ENCODE measurements at places on chromosomes 7 and 10.

DNA sequence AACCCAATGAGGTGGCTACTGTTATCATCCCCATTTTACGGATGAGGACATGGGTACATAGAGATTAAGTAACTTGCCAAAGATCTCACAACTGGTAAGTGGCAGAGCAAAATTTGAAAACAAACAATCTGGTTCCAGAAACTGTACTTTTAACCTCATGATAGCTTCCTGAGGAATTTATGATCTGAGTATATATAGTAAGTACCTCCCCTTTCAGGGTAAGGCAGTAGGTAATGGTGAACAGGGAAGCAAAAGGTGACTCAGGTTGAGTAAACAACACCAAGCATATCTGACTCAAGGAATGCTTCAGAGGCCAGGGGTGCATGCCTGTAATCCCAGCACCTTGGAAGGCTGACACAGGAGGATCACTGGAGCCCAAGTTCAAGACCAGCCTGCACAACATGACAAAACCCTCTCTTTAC is 21.1 kb downstream of the KLLN start:
- no peak for DNase-seq

- DNase-seq: no peak
These were observed 2.9 kb downstream of the CUEDC2 start for GRCh38 chr10:102429468-102429867.

- DNase-seq: no peak
These were observed 31.1 kb upstream of the HIBADH start for GRCh38 chr7:27693794-27694193.

DNA sequence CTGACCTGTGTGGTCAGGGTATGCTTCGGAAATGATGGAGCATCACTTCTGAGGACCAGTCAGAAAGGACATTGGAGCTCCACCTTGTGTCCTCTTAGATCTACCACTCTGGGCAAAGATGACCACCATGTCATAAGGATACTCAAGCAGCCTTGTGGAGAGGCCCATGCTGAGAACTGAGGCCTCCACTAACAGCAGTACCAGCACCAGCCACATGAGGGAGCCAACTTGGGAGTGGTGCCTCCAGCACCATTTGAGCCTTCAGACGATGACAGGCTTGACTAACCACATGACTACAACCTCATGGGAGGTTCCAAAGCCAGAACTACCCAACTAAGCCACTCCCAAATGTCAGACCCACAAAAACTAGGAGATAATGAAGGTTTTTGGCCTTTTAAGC is 116.0 kb downstream of the NPTX2 start:
- no peak for DNase-seq

GRCh38 chr10:80497187-80498077 is 40.3 kb upstream of the SH2D4B start:
- DNase-seq: no peak

- peak; percentile 7 for DNase-seq
These were observed 240.0 kb downstream of the ARHGAP21 start for GRCh38 chr10:24483701-24484100.

DNA sequence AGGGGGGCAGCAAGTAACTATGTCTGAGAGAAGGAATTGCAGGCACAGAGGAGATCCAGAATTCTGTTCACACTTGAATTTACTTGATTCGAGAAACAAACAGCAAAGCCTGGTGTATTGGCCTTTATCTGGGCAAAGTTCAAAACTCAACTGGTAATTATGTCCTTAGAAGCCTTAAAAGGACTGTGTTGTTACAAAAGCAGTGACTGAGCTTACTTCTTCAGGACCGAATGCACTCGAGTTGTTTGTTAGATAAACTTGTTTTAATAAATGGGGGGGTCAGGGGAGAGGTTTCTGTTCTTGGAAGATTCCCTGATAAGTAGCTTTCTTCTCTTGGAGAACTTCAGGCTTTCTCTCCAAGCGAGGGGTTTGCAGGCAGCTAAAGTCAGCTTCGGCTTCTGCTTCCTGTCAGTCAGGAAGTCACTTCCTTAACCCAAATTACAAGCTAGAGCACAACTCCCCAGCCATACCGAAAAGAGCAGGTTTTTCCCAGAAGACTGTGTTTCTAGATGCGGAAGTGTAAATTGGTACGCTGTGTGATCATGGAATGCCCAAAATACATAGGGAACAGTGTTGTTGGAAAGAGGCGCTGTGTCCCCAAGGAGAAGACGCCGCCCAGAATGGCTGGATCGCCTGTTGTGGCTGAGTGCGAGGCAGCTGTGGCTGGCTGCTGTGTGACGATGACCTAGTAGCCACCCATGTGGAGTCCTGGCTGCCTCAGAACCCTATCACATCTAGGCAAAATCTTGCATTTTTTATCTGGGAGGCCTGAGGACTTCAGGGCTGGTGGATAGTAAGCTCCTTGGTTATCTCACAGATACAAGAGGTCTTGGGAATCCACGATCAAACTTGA is 110.4 kb downstream of the TCF7L2 start:
- DNase-seq: no peak

DNA sequence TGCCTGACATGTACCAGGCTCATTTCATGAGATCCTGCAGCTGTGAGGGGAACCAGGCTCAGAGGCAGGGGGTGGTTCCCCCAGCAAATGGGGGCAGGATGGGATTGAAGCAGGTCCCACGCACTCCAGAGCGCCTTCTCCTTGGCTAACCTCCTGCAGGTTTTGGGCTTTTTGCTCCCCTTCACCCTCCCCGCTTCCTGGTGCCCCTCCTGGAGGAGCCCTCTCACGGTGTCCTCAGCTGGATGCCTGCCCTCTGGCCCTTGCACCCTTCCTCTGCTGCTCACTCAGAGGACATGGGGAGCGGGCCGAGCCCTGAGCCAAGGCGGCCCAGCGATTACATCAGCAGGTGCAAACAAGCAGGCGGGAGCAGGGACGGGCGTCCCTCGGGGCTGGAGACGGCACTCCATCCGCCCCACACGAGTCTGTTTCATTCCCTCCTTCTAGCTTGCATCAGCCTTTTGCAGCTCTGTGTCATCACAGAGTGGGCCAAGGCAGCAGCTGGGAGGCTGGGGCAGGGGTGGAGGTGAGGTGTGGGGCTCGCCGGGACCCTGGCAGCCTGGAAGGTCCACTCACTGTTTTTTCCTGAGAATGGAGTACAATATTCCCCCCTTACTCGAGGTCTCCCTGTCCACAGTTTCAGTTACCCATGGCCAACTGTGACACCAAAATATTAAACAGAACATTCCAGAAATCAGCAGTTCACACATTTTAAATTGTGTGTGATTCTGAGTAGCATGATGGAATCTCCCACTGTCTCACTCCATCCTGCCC is 52.7 kb upstream of the SLC29A3 start:
- no peak for DNase-seq

DNA sequence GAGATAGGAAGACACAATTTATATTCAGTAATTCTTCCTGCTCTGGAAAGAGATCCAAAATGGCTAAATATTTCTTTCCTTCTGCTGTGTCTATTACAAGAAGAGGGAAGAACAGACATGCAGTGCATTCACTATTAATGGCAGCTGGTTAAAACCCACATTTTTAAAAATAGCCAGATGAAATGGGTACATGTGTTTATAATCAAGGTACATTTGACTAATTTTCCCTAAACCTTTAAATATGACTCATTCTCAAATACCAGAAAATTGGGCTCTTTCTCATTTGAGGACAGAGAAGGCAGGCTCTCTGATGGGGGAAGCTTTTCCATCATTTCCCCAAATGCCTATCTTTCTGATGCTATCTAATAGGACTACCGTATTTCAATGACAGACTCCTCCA is 215.7 kb upstream of the HABP2 start:
- no peak for DNase-seq

- DNase-seq: no peak
These were observed 44.1 kb upstream of the ATP6V0A4 start for GRCh38 chr7:138842111-138842510.

DNA sequence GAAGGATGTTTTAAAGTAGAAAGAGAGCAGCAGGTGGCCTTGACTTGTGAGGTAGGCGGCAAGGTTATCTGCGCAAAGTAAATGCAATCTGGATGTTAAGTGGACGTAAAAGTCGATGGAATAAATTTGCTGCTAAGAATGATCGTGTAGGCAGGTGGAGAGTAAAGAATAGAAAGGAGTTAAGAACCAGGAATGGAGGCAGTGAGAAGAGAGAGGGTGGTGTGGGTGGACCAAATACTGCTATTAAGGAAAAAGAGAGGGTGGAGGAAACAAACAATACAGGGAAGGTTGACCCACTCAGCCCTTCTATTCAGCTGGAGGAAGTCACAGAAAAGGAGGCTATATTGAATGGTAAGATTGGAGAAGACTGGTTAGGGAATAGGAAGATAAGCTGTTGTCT is 1.9 kb upstream of the CUL1 start:
- DNase-seq: no peak

GRCh38 chr7:105643384-105643783 is 62.1 kb upstream of the EFCAB10 start:
- DNase-seq: no peak

DNA sequence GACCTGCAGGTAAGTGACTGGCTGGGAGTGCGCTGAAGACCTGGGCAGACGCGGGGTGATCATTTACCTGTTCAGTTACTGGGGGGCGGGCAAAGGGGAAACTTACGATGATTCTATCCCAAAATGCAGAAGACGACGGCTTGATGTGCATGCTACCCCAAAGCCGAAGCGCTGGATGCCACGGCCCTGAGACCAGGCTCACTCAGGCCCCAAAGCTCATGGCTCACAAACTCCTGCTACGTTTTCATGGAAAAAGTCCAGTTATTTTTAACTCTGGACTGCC is 200.6 kb downstream of the DIP2C start:
- no peak for DNase-seq

- no peak for DNase-seq
These were observed 112.0 kb upstream of the INHBA start for GRCh38 chr7:41814888-41815287.

- DNase-seq: no peak
These were observed 294.1 kb upstream of the YAE1 start for GRCh38 chr7:39272111-39272510.

GRCh38 chr10:4545062-4545461 is 280.9 kb upstream of the AKR1E2 start:
- no peak for DNase-seq

DNA sequence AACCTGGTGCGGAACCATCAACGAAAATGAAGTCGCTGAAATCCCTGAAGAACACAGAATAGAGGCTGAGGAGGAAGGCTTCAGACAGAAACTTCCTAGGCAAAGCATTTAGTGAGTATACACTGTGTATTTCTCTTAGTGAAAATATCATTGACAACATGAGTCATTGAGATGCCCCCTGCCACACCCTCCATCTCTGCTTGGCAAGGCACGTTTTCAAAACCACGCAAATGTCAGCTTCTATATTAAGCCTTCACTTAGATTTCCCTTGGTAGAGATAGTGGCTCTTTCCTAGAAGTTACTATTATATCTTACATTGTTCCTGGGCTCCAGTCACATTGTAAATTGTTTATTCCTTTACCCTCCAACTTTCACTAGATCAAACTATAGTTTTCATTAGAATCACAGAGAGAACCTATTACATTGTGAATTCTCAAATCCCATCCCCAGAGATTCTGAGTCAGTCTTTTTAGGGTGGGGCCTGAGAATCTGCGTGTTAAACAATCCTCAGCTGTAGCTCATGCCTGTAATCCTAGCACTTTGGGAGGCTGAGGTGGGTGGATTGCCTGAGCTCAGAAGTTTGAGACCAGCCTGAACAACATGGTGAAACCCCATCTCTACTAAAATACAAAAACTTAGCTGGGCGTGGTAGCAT is 4.6 kb upstream of the SKAP2 start:
- no peak for DNase-seq

DNA sequence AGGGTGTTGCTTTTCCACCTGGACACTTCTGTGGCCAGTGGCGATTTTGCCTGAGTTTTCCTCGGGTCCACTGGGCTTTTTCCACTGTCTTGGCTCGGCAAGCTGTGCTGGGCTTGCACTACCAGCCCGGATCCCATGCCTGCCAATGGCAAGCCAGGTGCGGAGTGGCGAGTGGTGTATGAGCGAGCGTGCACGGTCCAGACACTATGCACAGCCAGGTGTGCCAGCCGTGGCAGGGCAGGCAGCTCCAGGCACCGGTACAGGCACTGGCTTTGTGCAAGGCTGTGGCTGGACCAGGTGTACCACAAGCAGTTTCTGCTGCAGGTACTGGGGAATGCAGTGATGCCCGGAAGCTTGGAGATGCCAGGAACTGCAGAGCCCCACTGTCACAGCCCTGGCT is 22.1 kb downstream of the INPP5F start:
- DNase-seq: no peak

DNA sequence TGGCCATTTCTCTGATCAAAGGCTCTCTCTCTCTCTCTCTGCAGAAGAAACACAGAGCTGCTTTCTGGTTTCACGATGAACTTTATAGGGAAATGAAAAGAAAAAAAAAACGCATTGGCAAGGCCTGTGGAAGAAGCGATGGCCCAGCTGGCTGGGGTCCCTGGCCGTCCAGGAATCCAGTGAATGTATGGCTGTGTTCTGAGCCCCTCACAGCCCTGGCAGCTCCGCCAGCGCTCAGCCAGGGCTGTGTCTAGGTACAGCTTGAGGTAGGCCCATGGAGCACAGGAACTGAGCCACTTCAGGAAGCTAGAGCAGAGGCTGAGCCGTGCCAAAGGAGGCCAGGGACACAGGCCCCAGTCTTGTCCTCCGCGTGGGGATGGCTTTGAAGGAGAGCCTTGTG is 13.1 kb upstream of the UCMA start:
- no peak for DNase-seq

DNA sequence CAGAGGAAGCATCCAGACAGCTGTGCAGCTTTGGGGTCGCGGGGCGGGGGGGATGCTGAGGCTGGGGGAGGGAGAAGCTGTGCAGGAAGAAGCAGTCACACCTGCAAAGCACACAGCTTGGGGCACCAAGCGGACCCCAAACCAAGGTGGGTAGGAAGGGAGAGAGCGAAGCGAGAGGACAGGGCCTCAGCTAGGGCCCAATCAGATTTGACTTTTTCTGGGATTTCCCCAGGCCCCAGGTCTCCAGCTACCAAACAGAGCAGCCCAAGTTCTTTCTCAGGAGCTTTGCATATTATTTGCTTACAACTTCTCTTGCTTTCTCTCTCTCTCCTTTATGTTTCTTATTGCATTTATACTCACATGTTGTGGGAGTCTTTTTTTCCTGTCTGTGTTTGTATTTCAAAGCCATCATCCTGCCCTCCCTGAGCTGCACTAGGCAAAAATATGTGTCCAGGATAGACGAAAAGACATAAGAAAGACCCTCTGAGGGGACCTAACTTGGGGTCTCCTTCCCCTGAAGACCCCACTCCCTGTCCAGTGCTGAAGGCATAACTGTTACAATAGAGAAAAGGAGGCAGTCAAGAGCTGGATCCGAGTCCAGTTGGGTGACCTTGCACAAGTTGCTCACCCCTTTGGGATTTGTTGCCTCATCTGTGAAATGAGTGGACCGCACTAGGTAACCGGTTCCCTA is 50.6 kb upstream of the SMNDC1 start:
- peak; percentile 17 for DNase-seq

DNA sequence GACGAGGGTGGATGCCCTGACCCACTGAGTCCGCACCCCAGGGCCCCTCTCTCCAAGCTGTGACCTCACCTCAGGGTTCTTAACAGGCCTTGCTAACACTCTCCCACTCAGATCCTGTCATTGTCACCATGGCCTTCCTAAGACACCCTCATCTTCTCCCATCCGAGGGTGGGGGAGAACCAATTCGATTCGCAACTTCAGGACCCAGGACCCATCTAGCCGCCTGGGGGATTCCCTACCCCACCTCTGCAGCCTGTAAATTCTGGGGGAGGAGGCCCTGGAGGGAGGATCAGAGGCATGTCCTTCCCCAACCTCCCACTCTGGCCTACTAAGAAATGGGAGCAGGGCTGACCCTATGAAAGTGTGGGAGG is 17.4 kb downstream of the TRIM8 start:
- DNase-seq: no peak

GRCh38 chr10:92923416-92923815 is 75.1 kb downstream of the EXOC6 start:
- DNase-seq: no peak

GRCh38 chr7:74222851-74223710 is 13.3 kb downstream of the LAT2 start:
- DNase-seq: no peak

All from central memory CD4-positive, alpha-beta T cell (primary cell).